ENCODE measurements at places on chromosomes 1 and 21.

DNA sequence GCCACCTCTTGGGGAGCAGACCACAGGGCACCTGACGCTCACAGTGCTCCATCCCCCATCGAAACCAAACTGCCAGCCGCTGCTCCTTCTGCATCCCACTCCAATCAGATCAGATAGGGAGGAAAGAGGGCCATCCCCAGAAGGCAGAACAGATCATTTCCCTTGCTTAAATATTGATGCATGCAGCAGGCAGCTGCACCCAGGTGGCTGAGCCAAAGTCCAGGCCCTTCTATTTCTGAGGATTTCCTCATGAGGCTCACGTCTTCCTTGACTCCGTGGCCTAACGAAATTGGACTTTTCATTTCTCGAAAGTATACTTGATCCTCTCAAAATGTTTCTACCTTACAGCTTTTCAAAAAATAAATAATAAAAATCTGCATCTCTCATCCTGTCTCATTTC lies 239.2 kb downstream of the ATG4C start:
- no peak for DNase-seq

GRCh38 chr1:226607821-226608220 lies 59.3 kb downstream of the STUM start:
- no peak for DNase-seq

- no peak for DNase-seq
Measured at GRCh38 chr1:47214549-47214948, 17.5 kb downstream of the TAL1 start.

- DNase-seq = no peak
Measured at GRCh38 chr1:68057564-68057963, 7.1 kb upstream of the DIRAS3 start.

- no peak for DNase-seq
Measured at GRCh38 chr1:67336783-67337182, 29.1 kb downstream of the IL12RB2 start.

DNA sequence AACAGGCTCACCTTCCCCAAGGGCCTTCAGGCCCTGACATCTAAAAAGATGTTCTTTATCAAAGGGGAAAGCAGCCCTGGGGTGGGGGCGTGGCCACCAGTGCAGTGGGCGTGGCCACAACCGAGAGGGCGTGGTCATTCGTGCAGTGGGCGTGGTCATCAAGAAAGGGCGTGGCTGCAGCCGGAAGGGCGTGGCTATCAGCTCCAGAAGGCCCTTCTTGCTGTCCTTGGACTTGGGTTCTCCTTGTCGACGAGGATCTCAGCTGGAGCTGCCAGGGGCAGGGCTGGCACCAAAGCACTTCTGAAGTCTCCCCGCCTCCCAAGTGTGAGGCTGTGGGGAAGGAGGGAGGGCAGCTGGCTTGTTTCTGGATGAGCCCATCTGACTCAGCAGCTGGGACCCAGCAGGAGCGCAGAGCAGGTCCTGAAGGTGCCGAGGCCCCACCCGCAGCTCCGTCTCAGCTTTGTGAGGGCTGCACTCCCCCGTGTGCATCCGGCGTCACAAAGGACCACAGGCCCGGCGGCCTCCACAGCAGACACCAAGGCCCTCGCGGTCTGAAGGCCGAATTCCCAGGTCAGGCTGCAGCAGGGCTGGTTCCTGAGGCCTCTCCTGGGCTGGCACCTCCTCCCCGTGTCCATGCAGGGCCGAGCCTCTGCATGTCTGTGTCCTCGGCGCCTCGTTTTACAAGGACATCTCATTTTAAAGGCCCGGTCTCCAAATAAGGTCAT lies 12.8 kb downstream of the PDE9A start:
- DNase-seq = no peak

All from kidney capillary endothelial cell (primary cell).